BJ (cell line): ENCODE measurements at places on chromosomes 7 and 10. TPM values are rescaled to one million over a fixed set of nuclear protein-coding genes. Genes with fewer than 3 reads are reported as not detected.

GRCh38 chr10:8033812-8034465, 20.5 kb upstream of the GATA3 start:
- no peak for DNase-seq

Gene LLCFC1
- not detected in 2 replicates for polyA plus RNA-seq

GRCh38 chr10:133241501-133242205, 4.0 kb downstream of the VENTX start:
- DNase-seq: no peak

Gene C10orf95
- polyA plus RNA-seq: not detected in 2 replicates

Gene SPACDR
- polyA plus RNA-seq: 0.21 and 0.32 TPM in 2 replicates

- DNase-seq: no peak
Measured at GRCh38 chr7:7565746-7566650, 686 bp upstream of the MIOS start.

Gene PON3
- polyA plus RNA-seq: not detected in 2 replicates

- DNase-seq: no peak
Measured at GRCh38 chr10:122172361-122173008, 98.6 kb upstream of the BTBD16 start.
